ENCODE measurements at places on chromosomes 2 and 18.

DNA sequence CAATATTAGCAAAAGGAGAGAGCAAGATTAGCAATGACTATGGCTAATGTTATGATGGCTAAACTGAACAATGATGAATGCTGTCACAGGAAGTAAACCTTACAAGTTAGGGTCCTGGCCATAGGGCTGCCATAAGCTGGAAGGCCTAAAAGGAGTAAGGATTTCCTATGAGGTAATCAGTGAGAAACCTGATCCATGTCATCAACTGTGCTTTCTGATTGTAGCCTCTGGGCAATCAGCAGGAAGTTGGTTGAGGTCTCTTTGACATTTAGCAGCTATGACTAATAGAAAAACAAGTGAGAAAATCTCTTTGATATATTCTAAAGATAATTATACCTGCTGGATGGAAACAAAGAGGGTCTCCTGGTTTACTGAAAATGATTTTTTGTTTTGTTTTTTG, 193.0 kb downstream of the RAB3GAP1 start:
- DNase-seq: peak; percentile 45

GRCh38 chr2:208097313-208097712, 27.0 kb downstream of the CRYGD start:
- no peak for DNase-seq

GRCh38 chr18:61612517-61612916, 279.3 kb downstream of the CDH20 start:
- DNase-seq: no peak

DNA sequence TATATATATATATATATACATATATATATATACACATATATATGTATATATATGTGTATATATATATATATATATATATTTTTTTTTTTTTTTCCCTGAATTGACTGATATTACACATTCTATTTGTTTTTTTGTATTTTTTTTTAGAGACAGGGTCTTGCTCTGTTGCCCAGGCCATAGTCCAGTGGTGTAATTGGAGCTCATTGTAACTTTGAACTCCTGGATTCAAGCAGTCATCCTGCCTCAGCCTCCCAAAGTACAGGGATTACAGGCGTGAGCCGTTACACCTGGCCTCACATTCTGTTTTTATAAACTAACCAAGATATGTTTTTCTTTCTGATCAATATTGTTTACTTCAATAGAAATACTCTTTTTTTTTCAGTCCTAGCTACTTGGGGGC, 26.2 kb downstream of the NCAPH start:
- no peak for DNase-seq

- DNase-seq: no peak
Observed at GRCh38 chr2:24832073-24832461, 38.8 kb downstream of the CENPO start.

GRCh38 chr18:37571266-37571665, 5.7 kb upstream of the CELF4 start:
- no peak for DNase-seq

- peak; percentile 98 for DNase-seq
Observed at GRCh38 chr18:3305354-3305762, 43.4 kb downstream of the MYL12B start.

GRCh38 chr2:133324150-133324561, 244.1 kb downstream of the NCKAP5 start:
- DNase-seq: peak; percentile 78

GRCh38 chr2:175807031-175807873, 194.8 kb downstream of the LNPK start:
- no peak for DNase-seq

DNA sequence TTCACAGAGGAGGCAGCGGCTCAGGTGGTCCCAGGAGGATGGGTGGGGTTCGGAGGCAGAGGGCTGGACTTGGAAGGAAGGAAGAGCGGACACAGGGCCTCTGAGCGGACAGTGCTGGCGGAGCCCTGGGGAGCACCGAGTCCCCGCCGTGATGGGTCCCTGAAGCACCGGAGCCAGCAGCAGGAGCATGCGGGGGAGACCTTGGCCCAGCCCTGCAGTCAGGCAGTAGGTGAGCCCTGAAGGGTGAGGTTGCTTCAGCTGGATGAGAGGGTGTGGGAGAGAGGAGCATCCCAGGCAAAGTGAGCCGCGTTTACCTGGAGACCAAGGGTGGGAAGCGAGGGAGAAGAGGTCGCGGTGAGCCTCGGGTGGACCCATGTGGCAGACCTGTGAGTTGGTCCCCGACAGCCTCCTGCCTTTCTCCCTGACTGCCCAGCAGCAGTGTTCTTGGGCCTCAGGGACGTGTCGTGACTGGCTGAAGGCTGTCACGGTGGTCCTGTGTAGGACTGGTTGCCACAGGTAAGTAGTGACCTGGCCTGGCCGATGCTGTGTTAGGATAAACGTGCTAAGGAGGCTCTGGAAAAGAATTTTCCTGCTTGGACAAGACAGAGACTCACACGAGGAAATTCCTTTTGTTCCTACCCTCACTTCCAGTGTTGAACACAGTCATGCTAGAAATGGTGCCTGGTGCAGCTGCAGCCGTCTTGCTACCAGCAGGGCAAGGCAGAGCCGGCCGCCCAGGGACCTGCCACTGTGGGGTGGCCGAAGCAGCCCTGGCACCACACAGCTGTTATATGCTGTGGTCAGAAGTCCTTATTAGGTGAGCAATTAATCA, 73.0 kb downstream of the RRM2 start:
- no peak for DNase-seq

DNA sequence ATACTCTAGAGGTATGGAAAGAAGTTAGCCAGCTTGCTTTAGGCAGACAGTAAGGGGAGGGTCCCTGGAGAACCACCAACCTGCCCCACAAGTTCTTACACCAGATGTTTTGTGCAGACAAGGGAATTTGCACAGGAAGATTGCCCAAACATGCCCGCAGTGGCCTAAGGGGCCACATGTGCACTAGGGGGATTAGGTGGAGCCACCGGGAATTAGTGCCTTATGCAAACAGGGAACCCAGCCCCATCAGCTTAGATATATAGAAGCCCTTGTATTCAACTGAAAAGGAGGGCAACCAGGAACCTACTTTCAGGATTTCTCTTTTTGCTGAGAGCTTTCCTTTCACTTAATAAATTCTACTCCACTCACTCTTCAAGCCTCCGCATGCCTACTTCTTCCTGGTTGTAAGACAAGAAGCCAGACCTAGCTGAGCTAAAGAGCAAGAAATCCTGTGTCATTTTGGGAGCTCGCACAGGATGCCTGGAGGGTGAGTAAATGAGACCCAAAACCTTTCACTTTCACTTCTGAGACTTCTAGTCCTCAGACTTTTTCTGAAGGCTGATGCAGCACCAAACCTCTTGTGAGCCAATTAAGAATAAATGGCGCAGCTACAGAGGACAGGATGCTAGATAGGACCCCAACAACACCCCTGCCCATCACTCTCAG, 146.3 kb downstream of the GCA start:
- no peak for DNase-seq

GRCh38 chr2:8574196-8575037, 107.4 kb upstream of the ID2 start:
- DNase-seq: no peak

DNA sequence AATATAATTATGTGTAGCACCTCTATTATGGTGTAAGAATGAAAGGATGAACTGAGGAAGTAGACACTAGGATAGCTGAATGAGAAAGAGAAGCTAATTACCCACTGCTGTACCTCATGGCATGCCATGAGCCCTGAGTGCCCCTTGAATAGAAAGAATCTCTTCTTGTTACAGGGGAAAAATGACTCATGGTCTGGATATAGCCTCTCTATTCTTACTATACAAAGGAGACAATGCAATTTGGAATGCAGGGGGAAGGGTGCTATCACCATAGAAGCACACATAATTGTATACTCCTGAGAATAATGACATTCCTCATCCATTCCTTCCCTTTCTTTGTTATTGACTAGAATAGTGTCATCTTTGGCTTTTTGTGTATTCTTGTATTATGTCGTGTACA, 385.2 kb downstream of the CDH7 start:
- peak; percentile 19 for DNase-seq

DNA sequence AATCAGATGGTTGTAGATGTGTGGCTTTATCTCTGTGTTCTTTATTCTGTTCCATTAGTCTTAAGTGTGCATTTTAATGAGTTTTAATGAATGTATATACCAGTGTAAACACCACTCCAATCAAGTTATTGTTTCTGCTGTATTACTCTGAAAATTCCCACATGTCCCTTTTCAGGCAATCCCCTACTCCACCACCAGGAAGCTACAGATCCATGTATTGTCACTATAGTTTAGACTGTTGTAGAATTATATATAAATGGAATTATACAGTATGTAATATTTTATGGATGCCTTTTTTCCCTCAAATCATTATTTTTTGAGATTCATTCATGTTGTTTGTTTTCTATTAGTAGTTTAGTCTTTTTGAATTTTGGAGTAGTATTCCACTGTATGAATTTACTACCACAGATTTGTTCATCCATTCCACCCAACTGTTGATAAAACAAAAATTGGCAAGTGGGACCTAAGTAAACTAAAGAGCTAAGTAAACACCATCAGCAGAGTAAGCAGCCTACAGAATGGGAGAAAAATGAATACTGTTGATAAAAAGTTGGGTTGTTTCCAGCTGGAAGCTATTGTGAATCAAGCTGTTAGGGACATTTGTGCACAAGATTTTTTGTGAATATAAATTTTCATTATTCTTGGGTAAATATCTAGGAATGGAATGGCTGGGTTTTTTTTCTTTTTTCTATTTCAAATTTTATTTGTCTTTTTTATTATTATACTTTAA, 262.0 kb downstream of the CAMKMT start:
- DNase-seq: no peak

DNA sequence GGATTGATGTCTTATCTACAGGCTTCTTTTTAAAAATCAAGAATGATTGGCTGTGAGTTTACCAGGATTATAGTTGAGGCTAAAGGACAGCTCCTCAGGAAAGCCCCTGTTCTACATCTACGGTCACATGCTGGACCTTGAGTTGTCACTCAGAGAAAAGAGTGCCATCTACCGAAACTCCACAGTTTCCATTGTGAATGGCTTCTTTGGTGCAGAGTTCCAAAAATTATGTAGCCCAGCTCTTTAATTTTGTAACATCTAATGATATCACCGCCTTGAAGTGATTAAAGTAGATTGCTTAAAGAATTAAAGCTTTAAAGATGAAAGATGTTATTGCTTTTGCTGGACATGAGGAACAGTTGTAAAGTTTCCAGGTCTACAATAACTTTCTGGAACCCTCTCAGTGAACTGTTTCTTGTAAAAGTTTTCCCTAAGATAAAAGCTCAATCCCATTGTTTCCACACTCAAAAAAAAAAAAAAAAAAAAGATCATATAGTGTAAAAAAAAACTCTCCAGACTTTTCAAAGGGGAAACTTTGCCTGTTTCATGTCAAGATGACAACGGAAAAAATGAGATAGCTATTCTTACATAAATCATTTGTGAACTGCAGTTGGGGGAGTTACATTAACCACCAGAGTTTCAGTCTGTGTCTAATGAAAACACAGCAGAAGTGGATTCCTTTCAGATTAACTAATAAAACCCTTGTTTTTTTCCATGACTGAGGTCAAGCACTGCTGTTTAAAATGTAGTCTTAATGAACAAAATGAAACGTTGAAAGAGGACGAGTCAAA, 4.3 kb downstream of the COL3A1 start:
- peak; percentile 89 for DNase-seq

GRCh38 chr2:185952100-185952499, 213.5 kb downstream of the FSIP2 start:
- DNase-seq: no peak

All from astrocyte of the spinal cord (primary cell).